ENCODE measurements at places on chromosomes 3 and 15. TPM values are rescaled to one million over a fixed set of nuclear protein-coding genes. Genes with fewer than 3 reads are reported as not detected.

GRCh38 chr3:127136706-127137105 is 56.2 kb upstream of the PRR23E start:
- H3K27me3 ChIP-seq: peaks cover 31% of the 10 kb centered on the region
- peaks cover 26% of the 10 kb centered on the region for H3K4me1 ChIP-seq
- DNase-seq: no peak
- no peak overlapping the region for H3K27ac ChIP-seq

GRCh38 chr15:45641374-45641781 is 6.5 kb downstream of the SQOR start:
- H3K36me3 ChIP-seq: no peaks in the 10 kb centered on the region
- H3K4me1 ChIP-seq: peaks cover 84% of the 10 kb centered on the region
- no peak overlapping the region for H3K4me3 ChIP-seq
- H3K27ac ChIP-seq: peak overlapping the region; percentile 83
- DNase-seq: peak; percentile 74
- H3K27me3 ChIP-seq: no peaks in the 10 kb centered on the region

DNA sequence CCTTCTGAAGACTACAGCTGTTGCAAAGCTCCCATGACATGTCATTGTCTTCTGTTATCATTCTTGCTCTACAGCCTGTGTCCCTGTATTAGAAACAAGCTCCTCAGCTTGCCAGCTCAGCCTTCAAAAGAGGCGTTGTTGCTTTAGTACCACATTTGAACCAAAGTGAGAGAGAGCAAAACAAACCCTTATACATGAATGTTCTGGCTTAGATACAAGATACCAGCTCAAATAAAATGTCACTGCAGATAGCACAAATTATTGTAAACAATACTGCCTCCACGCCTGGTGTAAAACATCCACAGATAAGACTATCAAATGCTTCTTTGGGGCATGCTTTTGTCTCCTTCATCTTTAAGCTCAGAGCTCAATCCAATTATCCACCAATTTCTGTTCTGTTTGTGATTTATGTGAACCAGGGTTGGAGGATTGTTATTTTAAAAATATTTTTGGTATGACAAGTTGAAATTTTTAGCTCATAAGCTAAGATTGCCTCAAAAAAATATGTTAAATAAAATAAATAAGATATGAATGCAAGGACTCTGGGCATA is 403.6 kb upstream of the CDIN1 start:
- no peak overlapping the region for H3K4me3 ChIP-seq
- DNase-seq: no peak
- H3K36me3 ChIP-seq: no peaks in the 10 kb centered on the region

- H3K4me1 ChIP-seq: peaks cover 32% of the 10 kb centered on the region
- no peaks in the 10 kb centered on the region for H3K27me3 ChIP-seq
- H3K36me3 ChIP-seq: no peaks in the 10 kb centered on the region
These were observed 5.3 kb upstream of the BCL6 start for GRCh38 chr3:187750513-187751123.

- no peak overlapping the region for H3K4me3 ChIP-seq
- no peaks in the 10 kb centered on the region for H3K27me3 ChIP-seq
- no peaks in the 10 kb centered on the region for H3K4me1 ChIP-seq
- no peak for DNase-seq
- H3K36me3 ChIP-seq: no peaks in the 10 kb centered on the region
These were observed 217.4 kb upstream of the CD96 start for GRCh38 chr3:111324645-111325044.

DNA sequence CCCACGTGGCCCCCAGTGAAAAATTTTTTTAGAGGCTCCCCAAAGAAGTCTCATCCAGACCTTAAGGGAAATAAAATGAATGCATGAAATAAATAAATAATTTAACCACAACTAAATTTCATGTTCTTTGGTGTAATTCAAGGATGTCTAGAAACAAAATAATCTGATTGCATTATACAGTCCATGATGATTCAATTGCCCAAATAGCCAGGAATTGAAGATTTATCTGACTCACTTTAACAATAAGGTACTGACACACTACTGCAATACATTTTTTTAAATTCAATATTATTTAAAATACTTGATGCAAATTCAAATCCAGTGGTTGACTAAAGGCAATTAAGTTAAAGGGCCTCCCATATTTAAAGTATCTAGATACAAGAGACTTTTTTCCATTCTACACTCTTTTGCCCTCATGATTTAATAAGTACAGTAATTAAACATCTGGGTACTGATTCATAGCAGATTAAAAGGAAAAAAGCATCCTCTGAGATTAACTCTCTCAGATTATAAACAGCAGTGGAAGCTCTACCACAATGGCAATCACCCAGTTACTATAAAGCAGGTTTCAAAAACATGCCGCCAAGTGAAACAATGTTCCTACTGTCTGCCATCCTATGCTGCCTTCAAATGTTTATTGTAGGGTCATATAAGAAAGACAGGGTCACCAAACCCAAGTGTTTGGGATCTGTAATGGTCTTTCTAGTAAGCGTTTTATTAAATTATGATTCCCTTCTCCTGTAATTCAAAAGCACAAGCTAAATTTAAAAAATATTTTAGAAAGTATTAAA is 9.9 kb downstream of the UQCC5 start:
- no peak overlapping the region for H3K4me3 ChIP-seq
- no peaks in the 10 kb centered on the region for H3K27me3 ChIP-seq
- no peaks in the 10 kb centered on the region for H3K4me1 ChIP-seq
- peaks cover 52% of the 10 kb centered on the region for H3K36me3 ChIP-seq
- no peak for DNase-seq

- no peak for DNase-seq
- no peaks in the 10 kb centered on the region for H3K36me3 ChIP-seq
- no peak overlapping the region for H3K4me3 ChIP-seq
- no peak overlapping the region for H3K27ac ChIP-seq
- peaks cover 6% of the 10 kb centered on the region for H3K4me1 ChIP-seq
These were observed 6.2 kb downstream of the THSD4 start for GRCh38 chr15:71121442-71121841.

DNA sequence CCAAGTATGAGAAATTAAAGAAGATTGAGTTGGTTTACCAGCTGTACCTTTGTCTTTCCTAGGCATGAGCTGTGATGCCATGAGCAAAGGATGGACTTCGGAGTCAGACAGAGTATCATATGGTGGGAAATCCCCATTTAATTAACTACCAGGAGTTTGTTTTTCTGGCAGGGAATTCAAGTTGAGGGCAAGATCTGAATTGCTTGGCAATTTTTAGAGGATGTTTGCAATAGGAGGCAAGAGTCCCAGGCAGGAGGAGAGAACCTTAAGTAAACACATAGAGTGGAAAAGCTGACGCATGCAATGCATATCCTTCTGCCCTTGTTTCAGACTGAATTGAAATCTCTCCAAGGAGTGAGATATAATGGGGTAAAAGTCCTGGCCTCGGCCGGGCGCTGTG is 569.7 kb upstream of the MDFIC2 start:
- no peaks in the 10 kb centered on the region for H3K4me1 ChIP-seq
- no peaks in the 10 kb centered on the region for H3K27me3 ChIP-seq
- H3K36me3 ChIP-seq: no peaks in the 10 kb centered on the region

- H3K4me1 ChIP-seq: peaks cover 26% of the 10 kb centered on the region
- H3K36me3 ChIP-seq: no peaks in the 10 kb centered on the region
- no peaks in the 10 kb centered on the region for H3K27me3 ChIP-seq
- H3K4me3 ChIP-seq: peak overlapping the region; percentile 27
- H3K27ac ChIP-seq: peak overlapping the region; percentile 83
- no peak for DNase-seq
These were observed 142.0 kb upstream of the PDZRN3 start for GRCh38 chr3:73766599-73767381.

GRCh38 chr3:30069056-30069455 is 537.3 kb upstream of the TGFBR2 start:
- H3K27me3 ChIP-seq: no peaks in the 10 kb centered on the region
- no peak for DNase-seq
- H3K36me3 ChIP-seq: no peaks in the 10 kb centered on the region
- no peak overlapping the region for H3K4me3 ChIP-seq

DNA sequence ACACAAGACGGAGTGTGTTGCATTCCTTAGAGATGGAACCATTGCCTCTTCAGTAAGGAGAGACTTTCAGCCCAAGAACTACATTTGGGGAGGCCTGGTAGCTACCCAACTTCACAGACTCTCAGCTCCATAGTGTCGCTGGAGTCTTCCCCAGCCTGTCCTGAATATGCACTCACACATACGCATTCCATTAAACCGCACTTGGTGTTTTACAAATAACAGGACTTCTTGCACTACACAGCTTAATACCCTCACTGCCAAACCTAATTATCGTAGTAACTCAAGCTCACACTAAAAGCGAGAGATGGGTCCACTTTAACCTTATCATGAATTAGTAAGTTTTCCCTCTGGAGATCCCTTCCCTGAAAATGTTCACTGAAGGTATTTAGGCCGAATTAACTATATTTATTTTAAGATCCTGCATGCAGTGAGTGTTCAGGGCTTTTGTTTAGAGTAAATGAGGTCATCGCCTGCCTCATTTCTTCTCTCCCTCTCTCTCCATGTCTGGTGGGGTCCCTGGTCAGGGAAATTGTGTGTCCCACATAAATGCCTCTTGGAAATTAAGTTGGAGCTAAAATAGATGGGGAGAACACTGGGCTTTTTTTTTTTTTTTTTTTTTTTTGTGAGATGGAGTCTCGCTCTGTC is 171.9 kb downstream of the FAM43A start:
- DNase-seq: no peak
- no peaks in the 10 kb centered on the region for H3K36me3 ChIP-seq
- H3K4me3 ChIP-seq: no peak overlapping the region
- peaks cover 10% of the 10 kb centered on the region for H3K4me1 ChIP-seq
- H3K27ac ChIP-seq: no peak overlapping the region

GRCh38 chr3:124981472-124981871 is 46.9 kb upstream of the MUC13 start:
- peaks cover 16% of the 10 kb centered on the region for H3K36me3 ChIP-seq
- no peaks in the 10 kb centered on the region for H3K27me3 ChIP-seq
- H3K4me1 ChIP-seq: peaks cover 13% of the 10 kb centered on the region
- no peak overlapping the region for H3K4me3 ChIP-seq

- H3K4me1 ChIP-seq: no peaks in the 10 kb centered on the region
- H3K27me3 ChIP-seq: no peaks in the 10 kb centered on the region
- no peak overlapping the region for H3K27ac ChIP-seq
These were observed 268.7 kb upstream of the THRB start for GRCh38 chr3:24763393-24763792.

GRCh38 chr3:125478326-125478725 is 41.7 kb downstream of the SNX4 start:
- no peak overlapping the region for H3K27ac ChIP-seq
- no peaks in the 10 kb centered on the region for H3K4me1 ChIP-seq
- no peak for DNase-seq
- peaks cover 56% of the 10 kb centered on the region for H3K36me3 ChIP-seq
- no peak overlapping the region for H3K4me3 ChIP-seq

DNA sequence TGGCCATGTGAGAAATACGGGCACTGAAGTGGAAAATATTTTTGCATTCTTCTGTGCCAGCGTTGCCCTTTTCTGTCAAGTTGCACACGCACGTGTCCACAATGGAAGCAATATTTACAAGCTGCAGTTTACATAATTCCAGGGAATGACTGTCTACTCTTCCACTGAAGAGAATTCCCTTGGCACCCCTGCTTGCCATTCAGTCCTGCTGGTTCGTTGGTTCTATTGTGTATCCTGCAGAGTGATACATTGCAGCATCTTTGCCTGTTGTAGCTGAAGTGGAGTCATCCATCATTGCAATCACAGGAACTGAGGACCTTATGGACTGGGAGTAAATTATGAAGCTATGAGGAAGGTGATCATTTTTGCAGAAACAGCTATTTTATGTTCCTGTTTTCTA is 759.4 kb downstream of the ROBO2 start:
- no peaks in the 10 kb centered on the region for H3K27me3 ChIP-seq
- H3K4me1 ChIP-seq: no peaks in the 10 kb centered on the region
- H3K36me3 ChIP-seq: no peaks in the 10 kb centered on the region
- no peak overlapping the region for H3K27ac ChIP-seq
- no peak for DNase-seq

- peaks cover 2% of the 10 kb centered on the region for H3K4me1 ChIP-seq
- H3K36me3 ChIP-seq: no peaks in the 10 kb centered on the region
- H3K4me3 ChIP-seq: no peak overlapping the region
- DNase-seq: no peak
These were observed 34.7 kb downstream of the SHC4 start for GRCh38 chr15:48928877-48929538.

DNA sequence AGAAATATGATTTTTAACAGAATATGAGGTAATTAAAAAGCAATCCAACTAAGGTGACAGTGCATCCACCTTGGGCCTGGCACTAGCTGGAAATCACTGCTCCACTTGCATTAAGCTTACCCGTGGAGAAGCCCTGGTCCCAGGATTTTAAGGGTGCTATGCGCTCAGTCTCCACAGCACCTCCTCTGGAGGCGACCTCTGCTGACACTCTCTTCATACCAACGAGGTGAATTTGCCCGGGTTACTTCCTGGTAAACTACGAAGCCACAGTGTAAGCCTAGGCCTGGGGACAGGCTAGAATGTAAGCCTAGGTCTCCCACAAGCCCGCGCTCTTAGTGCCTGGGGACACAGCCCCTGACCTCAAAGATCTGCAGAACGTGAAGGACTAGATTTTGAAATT is 793 bp downstream of the APOD start:
- no peak for DNase-seq
- no peaks in the 10 kb centered on the region for H3K27me3 ChIP-seq
- H3K36me3 ChIP-seq: peaks cover 8% of the 10 kb centered on the region
- H3K4me1 ChIP-seq: peaks cover 16% of the 10 kb centered on the region

DNA sequence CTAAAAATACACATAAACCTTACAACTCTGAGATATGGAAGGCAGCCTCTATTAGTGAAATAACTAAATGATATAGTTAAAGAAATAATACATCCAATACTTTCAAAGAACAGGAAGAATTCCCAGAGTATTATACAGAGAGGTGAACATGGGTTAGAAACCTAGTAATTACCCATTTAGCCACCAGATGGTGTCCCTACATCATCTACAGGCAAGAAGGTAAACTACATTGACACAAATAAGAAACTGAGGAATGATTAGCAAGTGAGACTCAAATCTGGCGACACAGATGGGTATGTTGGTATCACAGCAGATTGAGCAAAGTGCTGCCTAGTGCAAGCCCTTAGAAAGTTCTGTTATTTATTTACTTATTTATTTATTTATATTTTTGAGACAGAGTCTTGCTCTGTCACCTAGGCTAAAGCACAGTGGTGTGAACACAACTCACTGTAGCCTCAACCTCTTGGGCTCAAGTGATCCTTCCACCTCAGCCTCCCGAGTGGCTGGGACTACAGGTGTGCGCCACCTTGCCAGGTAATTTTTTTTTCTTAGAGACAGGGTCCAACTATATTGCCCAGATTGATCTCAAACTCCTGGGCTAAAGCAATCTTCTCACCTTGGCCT is 28.2 kb downstream of the NEK4 start:
- no peaks in the 10 kb centered on the region for H3K4me1 ChIP-seq
- no peak for DNase-seq
- H3K36me3 ChIP-seq: peaks cover 87% of the 10 kb centered on the region
- no peak overlapping the region for H3K4me3 ChIP-seq

PLA2G4F gene
- total RNA-seq: 311 TPM

ISG20 gene
- total RNA-seq: 6.1 TPM

DUOX1 gene
- 87.2 TPM for total RNA-seq

TIPIN gene
- 6.8 TPM for total RNA-seq

PLIN1 gene
- 37.4 TPM for total RNA-seq

CYP1A2 gene
- total RNA-seq: not detected

GPR27 gene
- total RNA-seq: 3.7 TPM

FMN1 gene
- total RNA-seq: 19.8 TPM

BOC gene
- total RNA-seq: 75.6 TPM

All from suprapubic skin (tissue), 4 donors.